ENCODE measurements at places on chromosomes 11 and 22.

DNA sequence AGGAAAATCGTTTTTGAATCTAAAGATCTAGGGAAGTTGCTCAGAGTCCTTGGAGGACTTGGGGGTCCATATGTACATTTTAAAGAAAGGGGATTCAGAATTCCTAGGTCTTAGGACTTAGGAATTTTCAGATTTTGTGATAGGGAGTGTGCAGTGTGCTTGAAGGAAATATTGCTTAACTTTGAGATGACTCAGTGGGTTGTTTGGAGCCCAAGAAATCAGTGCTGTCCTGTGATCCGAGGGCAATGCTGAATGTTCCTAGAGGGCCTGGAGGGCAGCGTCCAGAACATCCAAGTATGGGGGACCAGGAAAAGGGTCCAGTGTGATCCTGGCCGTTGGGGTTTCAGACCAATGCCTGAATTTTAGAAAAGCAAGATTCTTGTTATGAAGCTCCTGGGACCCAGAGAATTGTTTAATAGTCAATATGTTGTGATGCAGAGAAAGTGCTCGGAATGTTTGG is 3.1 kb upstream of the IGF2 start:
- DNase-seq, result no peak

- DNase-seq, result no peak
Observed at GRCh38 chr11:92659793-92660192, 309.7 kb upstream of the MTNR1B start.

DNA sequence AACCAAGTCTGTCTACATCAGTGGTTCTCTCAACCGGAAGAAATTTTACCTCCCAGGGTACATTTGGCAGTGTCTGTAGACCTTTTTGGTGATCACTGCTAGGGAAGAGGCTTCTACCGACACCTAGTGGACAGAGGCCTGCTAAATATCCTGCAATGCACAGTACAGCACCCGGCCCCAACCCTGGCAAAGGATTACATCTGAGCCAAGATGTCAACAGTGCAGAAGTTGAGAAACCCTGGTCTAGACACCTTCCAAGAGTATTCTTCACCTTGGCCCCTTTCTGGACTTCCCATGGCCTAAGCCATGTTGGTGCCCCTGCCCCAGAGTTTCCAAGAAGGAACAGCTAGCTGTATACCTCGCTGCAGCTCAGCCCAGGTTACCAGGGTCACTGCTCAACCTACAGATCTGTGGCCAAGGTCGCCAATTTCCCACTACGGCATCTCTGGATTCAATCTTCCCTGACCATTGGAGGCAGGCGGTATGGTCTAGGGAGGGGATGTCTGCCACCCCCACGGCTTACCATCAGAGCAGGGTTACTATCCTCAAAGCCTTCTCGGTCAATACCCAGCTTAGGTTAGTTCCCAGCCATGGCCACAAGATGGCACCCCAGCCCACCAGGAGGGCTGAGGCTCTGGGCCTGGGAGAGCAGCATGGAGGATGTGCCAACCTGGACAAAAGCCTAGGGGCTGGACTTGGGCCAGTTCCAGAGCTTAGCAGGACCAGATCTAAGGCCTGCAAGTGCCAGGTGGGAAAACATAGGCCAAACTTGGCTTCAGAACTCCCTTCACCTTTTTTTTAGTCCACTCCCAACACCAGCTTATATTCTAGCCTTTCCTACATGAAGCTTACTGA is 3.7 kb upstream of the KCNC1 start:
- DNase-seq, result peak; percentile 61

GRCh38 chr11:7604331-7604955 is 68.9 kb downstream of the CYB5R2 start:
- DNase-seq, result no peak

DNA sequence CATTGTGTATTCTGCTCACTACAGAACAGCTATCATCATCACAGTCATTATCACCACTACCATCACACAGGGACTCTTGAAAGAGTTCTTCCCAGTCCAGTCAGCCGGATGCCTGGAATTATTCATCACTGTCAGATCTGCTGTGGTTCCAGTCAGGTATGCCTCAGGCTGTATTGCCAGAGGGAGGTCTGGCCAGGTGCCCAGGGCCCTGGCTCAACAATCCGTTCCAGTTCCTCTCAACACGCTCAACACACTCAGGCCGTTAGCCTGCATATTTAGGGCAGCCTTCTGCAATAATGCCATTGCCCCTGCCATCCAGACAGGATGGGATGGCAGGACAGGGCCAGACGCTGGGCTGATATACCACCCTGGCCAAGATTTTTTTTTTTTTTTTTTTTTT is 28.6 kb upstream of the RASL10A start:
- DNase-seq, result no peak
